ENCODE measurements at places on chromosomes 3 and 15. TPM values are rescaled to one million over a fixed set of nuclear protein-coding genes. Genes with fewer than 3 reads are reported as not detected.

DNA sequence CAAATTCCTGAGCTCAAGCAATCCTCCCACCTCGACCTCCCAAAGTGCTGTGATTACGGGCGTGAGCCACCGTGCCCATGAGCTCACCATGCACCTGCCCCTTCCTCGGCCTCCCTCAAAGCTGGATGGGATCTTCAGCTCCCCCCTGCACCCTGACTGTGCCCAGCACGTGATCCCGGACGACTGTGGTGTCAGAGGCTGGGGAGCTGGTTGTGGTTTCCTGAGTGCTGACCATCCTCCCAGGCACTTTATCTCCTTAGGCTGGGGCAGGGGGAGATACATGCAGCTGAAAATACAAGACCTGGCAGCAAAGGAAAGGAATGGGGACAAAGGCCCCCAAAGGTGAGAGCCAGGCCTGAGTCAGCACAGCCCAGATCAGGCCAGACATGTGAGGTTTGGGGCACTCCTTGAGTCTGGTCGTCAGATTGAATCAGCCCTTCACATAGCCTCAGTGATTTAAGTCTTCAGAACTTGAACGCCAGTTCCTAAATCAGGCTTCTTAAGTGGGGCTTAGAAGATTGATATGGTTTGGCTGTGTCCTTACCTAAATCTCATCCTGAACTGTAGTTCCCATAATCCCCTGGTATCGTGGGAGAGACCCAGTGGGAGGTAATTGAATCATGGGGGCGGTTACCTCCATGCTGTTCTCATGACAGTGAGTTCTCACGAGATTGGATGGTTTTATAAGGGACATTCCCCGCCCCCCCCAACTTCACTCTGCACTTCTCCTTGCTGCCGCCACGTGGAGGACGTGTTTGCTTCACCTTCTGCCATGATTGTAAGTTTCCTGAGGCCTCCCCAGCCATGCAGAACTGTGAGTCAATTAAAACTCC is 35.8 kb downstream of the PRKCD start:
- no peak for DNase-seq

DNA sequence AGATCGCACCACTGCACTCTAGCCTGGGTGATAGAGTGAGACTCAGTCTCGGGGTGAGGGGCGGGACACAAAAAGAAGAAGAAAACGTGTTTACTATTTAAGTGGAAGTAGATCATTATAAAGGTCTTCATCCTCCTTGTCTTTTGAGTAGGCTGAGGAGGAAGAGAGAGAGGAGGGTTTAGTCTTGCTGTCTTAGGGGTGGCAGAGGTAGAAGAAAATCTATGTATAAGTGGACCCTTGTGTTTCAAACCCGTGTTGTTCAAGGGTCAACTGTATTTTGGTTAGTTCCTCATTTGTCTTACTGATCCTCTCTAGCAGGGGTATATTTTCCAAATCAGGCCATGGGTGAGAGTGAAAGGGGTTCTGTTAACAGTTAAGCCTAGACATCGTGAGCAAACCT is 40.1 kb downstream of the TRIM71 start:
- no peak for DNase-seq

DNA sequence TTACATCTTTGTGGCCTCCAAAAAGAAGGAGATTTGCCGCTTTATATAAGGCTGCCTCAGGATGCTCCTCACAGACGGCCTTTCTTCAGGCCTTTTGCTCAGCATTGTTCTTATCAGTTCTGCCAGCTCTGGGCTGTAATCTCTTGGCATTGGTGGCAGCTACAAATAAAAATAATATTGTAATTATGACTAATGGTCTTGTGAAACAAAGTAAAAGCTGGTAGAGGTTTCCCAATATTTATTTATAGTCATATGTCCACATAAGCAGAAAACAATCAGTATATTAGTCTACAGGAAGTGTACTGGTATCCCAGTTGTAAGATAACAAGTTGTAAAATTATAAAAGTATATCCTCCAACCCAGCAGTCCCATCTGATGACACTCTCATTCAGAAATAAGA is 7.3 kb downstream of the NEK4 start:
- DNase-seq, result no peak

Gene GPR171
- 162 TPM for polyA plus RNA-seq

DNA sequence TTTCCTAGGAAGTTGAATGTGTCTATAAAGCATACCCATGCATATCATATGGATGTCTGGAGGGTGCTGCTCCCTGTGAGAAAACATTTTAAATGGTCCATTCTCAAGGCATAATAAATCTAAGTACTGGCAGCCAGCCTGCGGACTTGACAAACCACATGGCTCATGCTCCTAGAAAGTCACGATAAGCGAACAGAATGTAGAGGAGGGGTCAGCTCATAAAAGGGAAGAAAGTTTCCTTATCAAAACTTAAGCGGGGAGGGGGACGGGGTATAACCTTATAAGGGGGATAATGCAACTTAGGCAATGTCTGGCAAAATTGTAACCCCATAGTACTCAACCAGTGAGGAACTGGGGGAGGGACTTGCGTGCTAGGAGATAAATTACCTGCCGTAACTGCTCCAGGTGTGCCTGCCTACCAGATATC is 159.8 kb upstream of the LMCD1 start:
- no peak for DNase-seq

Gene ATP2B2
- not detected for polyA plus RNA-seq

Measured in naive thymus-derived CD4-positive, alpha-beta T cell (primary cell).